ENCODE measurements at places on chromosomes 11 and 22.

DNA sequence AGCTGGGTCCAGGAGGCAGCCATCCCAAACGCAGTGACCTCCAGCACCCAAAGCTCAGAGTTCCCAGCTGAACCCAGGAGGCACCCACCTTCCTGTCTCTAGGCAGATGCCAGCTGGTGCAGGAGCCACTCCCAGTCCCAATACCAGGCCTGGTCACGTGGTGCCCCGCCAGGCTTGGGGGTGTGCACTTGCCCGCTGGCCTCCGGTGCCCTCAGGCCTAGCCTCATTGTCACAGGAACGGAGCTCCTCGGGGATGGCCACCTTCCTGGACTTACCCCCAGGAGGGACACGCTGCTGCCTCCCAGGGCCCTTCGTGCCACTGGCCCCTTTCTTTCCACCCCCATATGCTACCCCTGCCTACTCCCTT is 4.6 kb downstream of the BID start:
- DNase-seq, result no peak

GRCh38 chr22:34070051-34070450 is 149.8 kb upstream of the LARGE1 start:
- DNase-seq, result no peak

DNA sequence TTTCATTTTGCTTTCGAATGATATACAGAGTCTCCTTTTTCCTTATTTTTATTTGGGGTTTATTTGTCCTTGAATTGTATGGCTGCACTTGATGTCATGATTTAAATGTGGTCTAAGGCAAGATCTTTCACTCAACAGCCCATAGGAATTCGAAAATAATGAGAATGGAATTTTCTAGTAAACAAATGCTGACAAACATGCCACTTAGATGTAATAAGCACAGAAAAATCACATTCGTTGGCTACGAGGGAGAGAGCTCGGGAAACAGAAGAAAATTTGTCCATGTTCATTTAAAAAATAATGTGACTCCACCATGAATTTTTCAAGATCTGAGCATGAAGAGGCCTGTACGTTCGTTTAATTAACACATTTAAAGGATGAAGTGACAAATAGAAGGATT is 73.0 kb downstream of the BLID start:
- no peak for DNase-seq

DNA sequence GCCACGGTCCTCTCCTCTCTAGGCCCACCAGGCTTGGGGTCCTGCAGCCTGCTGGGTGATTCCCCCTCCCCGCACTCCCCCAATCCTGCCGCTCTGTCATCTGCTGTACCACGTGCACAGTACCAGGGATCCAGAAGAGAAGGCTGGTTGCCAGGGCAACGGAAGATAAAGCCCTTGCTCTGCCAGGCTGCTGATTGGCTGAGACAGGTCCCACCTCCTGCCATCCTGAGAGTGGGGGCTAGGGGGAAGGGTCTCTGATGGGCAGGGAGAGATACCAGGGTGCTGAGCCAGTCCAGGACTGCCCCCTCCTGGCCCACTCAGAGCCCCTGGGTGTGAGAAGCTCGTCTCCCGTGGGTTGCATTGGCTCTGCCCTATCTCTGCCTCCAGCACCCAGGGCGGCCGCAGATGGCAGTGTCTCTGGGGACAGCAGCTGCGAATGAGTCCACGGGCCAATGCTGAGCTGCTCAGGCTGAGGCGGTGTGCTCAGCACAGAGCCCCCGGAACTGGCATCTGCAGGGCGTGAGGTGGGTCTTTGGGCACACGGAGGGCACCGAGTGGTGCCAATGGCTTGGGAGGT is at the start of gene SMIM45:
Gene SMIM45, plus strand, starts transcription at position 253 of the 577 bp plus-strand sequence.
- DNase-seq, result no peak

- no peak for DNase-seq
Observed at GRCh38 chr11:12800032-12800671, 125.9 kb downstream of the TEAD1 start.

GRCh38 chr11:1845561-1846452 is 7.0 kb downstream of the TNNI2 start:
- no peak for DNase-seq

- DNase-seq, result no peak
Observed at GRCh38 chr11:110481523-110481922, 51.8 kb downstream of the FDX1 start.

GRCh38 chr11:70002433-70002832 is 75.7 kb upstream of the ANO1 start:
- no peak for DNase-seq
